ENCODE measurements at places on chromosomes 6 and 20.

DNA sequence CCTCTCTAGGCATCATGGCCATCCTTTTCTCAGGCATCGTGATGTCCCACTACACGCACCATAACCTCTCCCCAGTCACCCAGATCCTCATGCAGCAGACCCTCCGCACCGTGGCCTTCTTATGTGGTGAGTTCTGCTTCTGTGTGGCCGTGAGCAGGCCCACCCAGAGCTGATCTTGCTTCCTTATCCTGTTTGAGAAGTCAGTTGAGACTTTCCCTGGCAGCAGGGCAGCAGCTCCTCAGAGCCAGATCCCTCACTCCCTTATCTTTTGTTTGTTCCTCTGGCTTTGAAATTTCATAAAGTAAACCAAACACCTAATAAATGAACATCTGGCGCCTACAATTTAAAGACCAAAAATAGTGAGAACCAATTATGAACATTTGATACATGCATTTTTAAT is 40.6 kb downstream of the SPATA2 start:
- no peak for DNase-seq

DNA sequence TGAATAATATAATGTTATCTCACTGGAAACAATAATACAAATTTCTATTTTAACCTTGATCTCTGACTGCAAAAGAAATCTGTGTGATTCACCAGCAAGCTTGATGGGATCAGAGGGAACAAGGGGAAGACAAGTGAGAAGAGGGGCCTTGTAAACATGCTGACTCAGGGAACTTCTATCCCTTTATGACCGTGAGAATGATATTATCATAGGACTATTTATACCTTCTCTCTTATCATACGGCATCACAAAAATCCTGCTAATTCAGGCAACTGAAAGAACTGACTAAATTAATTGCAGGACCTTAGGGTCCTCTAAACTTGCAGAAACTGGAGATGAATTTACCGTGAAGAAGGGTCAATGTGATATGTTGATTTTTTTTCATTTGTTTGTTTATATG is 173.3 kb downstream of the PTPRK start:
- no peak for DNase-seq

GRCh38 chr20:9668381-9668780 is 154.0 kb downstream of the LAMP5 start:
- no peak for DNase-seq

DNA sequence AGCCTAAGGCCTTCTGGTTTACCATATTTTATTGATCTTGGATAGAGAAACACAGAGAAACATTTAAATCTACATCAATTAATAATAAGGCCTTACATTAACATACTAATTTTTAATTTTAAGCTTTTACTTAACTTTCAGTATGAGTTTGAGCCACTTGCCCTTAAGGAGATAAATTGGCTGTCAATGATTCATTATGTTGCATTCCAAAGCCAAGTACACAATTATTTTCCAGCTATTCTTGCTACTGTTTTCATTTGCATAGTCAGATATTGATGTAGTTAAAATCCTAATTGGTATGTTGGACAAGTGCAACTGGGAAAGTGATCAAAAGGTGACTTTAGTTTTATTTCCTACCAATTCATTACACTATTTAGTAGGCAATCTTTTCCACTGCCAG is 58.2 kb downstream of the MOCS1 start:
- no peak for DNase-seq

DNA sequence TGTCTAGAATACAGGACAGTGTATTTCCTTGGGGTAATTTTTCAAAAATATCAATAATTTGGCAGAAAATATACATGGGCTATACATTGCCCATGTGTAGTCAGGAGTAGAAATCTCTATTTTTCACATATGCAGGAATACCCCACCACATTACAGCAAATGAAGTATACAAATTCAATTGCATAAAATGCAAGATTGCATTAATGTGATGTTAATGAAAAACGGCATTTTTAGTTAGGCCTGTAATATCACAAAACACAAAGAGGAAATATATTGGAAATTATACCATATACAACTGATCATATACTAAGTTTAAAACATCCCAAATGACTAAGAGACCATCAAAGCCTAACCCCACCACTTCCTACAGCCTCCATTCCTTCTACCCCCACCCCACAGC is 154.9 kb downstream of the SYNE1 start:
- DNase-seq, result no peak

- DNase-seq, result peak; percentile 36
Measured at GRCh38 chr6:53048431-53049195, 16.6 kb upstream of the FBXO9 start.

GRCh38 chr20:2706688-2707352 is 14.2 kb downstream of the EBF4 start:
- DNase-seq, result peak; percentile 41

DNA sequence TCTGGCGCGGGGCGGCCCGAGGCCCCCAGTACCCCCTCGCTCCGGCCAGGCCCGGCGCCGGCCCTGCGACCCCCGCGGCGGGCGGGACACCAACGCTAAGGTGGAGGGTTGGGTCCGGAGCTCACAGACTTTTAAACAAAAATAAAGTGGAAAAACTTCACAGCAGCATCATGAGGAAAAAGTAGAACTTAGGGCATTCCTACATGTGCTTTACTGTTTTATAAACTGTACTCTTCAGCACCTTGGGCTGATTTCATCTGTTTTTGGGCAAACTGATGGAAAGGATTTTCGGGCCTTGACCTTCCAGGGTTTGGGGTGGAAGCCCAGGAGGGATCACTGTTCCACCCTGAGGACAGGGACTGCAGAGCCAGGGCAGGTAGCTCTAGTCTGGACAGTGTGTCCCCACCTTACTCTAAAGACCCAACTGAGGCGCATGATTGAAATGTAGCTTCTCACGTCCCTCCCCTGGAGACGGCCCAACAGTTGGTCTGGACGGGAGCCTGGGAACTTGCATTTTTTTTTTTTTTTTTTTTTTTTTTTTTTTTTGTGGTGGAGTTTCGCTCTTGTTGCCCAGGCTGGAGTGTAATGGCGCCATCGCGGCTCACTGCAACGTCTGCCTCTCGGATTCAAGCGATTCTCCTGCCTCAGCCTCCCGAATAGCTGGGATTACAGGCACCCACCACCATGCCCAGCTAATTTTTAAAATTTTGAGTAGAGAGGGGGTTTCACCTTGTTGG is 740 bp downstream of the NELFCD start:
- peak; percentile 49 for DNase-seq

DNA sequence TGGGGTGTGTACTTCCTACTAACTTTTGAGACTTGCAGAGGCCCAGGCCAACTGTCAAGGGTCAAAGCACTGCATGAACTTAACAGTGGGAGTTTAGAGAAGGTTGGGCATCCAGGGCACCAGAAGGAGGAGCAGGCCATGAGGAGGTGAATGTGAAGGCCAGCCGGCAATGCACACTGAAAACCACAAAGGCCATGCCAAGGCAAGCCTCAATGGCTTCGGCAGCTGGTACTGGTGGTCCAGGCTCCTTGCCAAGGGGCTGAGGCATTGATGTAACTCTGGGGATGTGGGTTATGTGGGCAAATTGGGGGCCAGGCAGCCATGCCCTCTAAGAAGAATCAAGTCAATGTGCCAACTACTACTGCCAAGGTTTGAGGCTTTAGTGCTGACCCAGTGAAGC is 222.4 kb downstream of the UNC5CL start:
- no peak for DNase-seq

- no peak for DNase-seq
Measured at GRCh38 chr6:122580737-122581136, 29.5 kb upstream of the PKIB start.

GRCh38 chr6:41269716-41270115 is 16.8 kb downstream of the TREM1 start:
- DNase-seq, result peak; percentile 0

DNA sequence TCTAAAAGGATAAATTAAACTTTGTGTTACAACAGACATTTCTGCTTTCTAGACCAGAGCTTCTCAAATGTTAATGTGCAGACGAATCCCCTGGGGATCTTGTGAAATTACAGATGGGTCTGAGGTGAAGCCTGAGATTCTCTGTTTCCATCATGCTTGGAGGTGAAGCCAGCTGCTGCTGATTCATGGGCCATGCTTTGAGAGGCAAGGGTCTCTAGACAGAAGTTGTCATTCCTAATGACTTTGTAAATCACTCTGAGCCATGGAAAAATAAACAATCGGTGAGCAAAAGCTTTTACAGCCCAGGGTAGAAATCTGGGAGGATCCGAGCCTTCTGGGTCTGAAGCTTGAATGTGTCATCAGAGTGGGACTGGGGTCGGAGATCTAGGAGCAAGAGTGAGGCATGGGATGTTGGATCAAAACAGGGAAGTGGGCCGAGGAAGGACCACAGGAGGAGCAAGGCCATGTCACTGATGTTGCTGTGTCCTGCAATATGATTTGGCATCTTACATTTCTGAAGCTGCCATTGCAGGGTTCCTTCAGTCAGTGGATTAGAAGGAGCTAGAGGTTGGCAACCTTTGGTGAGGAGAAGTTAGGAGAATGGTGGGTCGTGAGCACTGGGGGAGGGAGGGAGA is 77.3 kb downstream of the TRMT11 start:
- no peak for DNase-seq

DNA sequence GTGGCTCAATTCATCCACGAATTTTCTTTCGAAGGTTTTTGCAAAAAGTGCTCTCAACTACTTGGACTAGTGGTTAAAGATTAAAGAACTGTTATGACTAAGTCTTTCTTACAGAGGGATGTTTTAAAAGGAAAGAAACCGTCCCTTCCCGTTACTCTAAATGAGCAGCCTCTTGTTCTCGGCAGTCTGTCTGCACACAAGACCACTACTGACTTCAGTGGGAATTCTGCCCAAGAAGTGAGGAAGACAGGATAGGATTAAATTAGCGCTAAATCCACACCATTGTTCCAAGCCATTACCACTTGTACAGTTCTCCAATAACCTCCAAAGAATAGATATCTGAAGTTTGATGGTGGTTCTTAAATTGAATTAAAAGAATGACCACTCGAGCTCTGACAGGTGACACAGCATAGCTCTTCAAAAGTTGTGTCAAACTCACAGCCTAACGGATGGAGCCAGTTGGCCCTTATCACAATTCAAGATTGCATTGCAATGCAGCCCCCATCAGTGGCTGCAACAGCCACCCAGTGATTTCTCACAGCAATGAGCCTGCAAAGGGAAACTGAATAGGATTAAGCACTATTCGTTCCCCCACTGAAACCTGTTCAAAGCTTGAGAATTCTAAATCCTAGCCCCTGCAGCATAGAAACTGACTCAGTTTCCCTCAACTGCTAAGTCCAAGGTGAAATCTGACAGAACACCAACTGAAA is 1.8 kb downstream of the EPB41L2 start:
- peak; percentile 22 for DNase-seq

DNA sequence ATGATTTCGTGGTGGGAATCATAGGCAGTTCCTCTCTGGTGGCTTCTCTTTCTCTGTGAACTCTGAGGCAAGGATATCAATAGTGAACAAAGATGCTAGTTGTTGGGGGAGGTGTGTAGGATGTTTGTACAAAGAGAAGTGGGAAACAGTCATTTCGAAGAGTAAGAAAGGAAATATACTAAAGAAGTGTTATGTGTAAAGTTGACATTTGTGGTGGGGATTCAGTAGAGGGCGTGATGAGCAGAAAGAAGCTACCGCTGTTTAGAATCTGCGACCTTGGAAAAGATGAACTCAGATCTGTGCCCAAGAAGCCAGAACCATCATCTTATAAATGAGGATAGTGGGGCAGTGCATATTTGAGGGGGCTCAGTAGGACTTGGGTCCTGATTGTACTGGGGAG is 11.4 kb downstream of the SLC35F1 start:
- no peak for DNase-seq

DNA sequence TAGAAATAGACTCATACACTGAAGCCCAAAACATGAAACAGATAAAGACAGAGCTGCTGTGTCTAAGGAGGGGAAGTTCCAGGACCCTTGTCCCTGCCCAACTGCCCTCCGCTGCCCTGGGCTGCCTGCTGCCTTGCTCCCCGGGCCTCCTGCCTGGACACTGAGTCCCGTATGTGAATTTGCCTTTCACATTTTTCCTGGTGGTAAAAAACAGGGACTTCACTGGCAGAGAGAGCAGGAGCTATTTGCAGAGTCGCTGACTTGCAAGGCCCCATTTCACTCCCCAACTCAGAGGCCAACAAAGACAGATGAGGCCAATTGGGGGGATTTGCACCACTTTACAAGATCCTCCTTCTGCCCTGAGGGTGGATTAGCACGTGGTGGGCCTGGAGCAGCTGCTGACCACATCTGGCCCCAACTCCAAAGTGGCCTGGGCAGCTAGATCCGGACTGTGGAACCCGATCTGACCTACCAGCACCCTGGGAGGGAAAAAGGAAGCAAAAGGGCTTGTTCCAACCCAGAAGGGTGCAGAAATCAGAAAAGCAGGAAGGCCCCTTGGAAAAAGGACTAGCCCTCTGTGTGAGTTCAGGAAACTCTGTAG is 61.4 kb downstream of the NOL4L start:
- DNase-seq, result no peak

GRCh38 chr6:51214442-51214841 is 395.8 kb downstream of the TFAP2B start:
- DNase-seq, result no peak

DNA sequence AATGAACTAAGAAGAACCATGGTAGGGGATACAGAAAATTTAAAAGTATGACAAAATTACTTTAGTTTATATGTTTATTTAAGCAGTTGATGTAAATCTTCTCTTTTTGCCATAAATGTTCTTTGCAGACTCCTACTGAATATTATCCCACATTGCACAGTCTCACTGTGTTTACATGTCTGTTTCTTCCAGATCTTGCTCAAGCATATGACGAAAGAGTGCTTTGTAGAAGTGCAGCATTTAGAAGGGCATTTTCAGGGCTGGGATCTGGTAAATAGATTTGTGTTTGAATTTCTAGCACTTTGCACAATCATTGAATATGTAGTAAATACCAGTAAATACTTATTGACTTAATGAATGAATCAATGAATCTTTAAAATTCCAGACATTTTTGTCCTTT is 152.0 kb upstream of the EPHA7 start:
- DNase-seq, result no peak

DNA sequence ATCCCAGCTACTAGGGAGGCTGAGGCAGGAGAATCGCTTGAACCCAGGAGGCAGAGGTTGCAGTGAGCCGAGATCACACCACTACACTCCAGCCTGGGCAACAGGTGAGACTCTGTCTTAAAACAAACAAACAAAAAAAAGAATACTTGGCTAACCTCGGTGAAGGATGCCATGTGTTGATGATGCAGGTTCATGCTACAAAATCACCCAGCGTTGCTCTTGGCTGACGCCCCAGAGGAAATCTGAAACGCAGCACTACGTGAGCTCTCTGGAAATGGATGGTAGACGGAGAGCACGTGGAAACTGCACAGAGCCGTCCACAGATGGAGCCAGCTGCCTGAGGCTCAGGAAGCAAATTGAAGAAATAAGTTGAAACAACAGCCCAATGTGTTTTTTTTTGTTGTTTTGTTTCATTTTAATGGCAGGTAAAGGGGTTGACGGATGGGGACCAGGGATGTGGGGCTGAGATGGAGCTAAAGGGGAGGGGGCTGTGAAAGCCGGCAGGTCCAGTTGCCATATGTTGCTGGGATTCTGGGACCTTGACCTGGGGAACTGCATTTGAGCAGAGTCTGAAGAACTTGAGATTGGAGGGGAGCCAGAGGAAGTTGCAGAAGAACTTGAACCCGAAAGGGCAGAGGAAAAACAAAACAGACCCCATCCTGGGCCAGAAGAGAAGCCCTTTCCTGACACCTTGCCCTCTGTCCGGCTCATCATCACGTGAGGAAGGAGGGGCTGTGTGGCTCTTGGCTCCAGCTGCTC is 12.8 kb upstream of the MANBAL start:
- peak; percentile 59 for DNase-seq

GRCh38 chr20:62759981-62760431 is 36.3 kb upstream of the MRGBP start:
- no peak for DNase-seq

GRCh38 chr6:128071212-128071611 is 170.4 kb upstream of the THEMIS start:
- DNase-seq, result no peak
